CD4-positive, alpha-beta T cell treated with Interleukin-4 for 4 hours (primary cell): ENCODE measurements at places on chromosomes 7 and 10.
A peak's percentile ranks its signal among the peaks of the same experiment; 100 is the strongest.

DNA sequence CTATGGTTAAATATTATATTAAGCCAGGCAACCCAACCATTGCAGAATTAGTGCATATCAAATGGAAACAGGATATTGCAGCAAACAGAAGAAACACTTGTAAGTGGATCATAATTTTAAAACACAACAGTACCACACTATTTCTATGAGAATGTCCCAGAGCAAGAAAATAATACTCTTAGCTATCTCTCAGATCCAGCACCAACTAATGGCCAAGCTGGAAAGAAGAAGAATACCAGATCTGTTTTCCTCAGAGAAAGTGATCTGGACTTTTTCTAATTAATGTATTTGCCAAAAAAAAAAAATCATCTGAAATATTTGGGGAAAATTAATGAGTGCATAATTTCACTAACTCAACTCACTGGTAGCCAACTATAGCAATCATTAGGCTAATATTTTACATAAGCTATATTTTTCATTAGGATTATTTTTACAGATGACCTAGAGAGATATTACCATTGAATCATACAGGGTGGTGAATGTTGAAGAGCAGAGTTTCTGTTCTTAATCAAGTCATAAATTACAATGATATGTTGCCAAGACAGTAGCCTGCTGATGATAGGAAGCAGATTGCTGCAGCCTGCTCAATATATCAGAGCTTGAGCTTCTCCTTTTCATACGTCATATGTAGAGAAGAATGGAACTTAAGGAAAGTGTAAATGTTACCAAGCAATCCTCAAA is 995.4 kb upstream of the LRRN3 start:
- DNase-seq: no peak

DNA sequence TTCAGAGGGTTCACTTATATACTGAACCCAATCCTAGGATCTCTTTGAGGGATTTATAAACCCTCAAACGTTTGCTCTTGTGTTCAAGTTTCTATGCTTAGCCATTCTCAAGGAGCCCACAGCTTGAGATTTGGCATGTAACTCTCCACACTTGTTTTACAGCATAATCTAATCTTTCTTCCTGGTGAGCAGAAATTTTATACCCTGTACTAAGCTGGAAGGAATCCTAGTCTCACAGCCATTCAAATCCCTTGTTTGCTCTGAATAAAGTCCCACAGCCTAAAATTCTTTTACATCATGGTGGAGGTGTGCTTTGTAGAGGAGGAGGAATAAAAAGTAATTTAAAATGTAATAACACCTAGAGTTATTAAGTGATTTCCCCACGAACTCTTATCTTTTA is 5.3 kb upstream of the AGR2 start:
- no peak for DNase-seq

- DNase-seq: no peak
Measured at GRCh38 chr7:10075866-10076265, 897.8 kb upstream of the PHF14 start.

DNA sequence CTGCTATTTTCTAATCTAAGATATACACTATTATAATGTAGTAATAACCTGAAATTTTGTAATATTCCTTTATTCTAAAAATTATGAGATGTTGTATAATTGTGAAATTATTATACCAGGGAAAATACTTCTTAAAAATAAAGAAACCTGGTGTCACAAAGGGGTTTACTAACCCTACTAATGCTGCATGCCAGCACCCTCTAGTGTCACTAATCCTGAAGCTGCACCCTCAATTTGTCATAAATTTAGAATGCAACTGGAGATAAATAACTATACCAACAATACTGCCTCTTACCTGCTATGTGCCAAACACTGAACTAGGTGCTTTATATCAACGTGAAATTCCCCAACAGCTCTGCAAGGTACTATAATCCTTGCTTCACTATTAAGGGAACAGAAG is 30.8 kb downstream of the TM9SF3 start:
- DNase-seq: peak; percentile 8

- DNase-seq: no peak
Measured at GRCh38 chr7:158239290-158239981, 348.2 kb downstream of the PTPRN2 start.

DNA sequence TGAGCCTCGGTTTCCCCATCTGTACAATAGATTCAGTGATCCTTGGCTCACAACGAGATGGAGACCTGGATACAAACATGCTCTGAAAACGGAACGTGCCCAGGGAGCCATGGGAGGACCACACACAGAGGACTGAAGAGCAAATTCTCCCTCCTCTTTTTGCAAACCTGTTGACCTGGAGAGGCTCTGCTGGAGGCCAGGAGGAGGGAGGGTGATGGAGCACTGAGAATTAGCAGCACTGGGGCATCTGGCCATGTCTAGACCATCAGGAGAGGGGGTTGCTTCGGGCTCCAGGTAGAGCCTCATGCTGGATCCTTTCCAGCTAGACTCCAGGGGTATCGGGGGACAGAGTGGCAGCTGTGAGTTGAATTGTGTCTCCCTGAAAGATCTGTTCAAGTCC is 97.4 kb upstream of the GPR26 start:
- no peak for DNase-seq

- no peak for DNase-seq
Measured at GRCh38 chr7:7251742-7252141, 69.4 kb downstream of the C1GALT1 start.

DNA sequence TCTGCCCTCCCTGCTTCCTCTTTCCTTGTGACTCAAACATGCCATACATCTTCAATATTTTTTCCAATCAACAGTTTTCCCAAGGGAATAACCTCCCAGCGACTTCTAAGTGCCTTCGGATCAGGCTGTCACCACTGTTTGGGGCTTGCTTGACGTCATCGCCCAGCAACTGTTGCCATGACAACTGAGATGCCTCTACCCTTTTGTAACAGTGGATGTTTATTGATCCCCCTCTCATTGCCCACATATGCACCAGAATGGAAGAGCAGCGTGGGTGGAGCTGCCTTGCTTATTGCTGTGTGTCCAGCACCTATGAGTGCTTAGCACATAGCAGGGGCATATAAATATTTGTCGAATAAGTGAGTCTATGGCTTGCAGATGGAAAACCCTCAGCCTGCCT is 14.4 kb downstream of the FFAR4 start:
- no peak for DNase-seq

DNA sequence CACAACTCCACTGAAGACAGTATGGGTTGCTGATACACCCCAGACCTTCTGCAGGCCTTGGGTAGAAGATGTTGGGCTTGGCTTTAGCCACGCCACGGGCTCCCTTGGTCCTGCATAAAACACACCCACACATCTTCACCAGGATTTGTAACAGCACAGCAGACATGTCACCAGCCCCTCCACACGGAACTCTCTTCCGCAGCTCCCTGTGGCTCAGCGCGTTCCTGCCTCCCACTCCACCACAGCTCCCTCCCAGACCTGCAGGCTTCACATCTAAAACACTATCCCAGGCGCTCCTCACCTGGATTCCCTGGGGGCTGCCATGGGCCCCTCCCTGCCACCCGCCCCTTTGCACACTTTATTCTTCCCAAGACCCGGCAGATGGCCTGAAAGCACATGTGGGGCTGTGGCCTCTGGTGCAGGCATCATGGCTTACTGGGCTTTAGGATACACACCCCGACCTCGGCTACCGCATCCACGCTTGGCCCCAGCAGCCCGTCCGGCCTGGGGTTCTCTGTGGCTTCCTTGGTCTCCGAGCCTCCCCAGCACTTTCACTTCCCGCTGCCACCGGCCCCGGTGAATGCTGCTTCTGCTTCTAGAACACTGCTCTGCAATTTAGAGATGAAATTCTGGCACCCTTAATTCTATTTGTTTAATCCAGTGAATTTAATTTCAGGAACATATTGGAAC is 432.9 kb downstream of the DNAJB6 start:
- no peak for DNase-seq

DNA sequence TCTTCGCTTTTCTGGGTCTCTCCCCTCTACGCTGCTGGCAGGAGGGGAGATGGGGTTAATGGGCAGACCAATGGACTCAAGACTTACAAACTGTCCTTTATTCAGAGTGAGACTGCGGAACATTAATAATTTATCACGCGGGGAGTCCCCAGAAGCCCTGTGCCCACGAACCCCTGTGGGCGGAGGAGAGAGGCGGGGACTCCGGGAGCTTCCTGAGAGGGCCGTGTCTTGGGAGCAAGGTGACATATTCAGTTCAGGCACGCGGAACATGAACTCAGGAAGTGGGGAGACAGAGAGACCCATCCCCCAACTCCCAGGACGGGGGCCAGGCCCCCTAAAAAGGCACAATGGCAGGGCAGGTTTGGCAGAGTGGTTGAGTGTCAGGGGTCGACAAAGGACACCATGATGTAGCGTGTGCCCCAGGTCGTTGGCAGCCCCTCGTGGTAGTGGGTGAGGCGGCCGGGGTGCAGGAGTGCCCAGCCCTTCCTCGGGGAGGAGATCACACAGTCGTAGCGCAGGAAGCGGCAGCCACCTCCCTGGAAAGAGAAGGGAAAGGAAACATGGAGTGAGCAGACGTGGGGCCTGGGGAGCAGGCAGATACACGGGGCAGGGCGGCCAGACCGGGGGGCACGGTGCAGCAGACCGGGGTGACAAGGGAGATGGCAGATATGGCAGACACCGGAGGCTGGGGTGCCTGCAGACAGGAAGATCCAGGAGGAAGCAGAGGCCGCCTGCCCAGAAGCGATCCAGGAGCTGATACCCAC is 5.2 kb upstream of the MOGAT3 start:
- no peak for DNase-seq

GRCh38 chr7:4319280-4319679 is 362.8 kb upstream of the FOXK1 start:
- no peak for DNase-seq

- DNase-seq: no peak
Measured at GRCh38 chr7:47570649-47571050, 11.3 kb downstream of the TNS3 start.

- no peak for DNase-seq
Measured at GRCh38 chr10:89269433-89270152, 18.0 kb upstream of the LIPA start.

- DNase-seq: no peak
Measured at GRCh38 chr7:38682606-38683005, 51.4 kb upstream of the AMPH start.

DNA sequence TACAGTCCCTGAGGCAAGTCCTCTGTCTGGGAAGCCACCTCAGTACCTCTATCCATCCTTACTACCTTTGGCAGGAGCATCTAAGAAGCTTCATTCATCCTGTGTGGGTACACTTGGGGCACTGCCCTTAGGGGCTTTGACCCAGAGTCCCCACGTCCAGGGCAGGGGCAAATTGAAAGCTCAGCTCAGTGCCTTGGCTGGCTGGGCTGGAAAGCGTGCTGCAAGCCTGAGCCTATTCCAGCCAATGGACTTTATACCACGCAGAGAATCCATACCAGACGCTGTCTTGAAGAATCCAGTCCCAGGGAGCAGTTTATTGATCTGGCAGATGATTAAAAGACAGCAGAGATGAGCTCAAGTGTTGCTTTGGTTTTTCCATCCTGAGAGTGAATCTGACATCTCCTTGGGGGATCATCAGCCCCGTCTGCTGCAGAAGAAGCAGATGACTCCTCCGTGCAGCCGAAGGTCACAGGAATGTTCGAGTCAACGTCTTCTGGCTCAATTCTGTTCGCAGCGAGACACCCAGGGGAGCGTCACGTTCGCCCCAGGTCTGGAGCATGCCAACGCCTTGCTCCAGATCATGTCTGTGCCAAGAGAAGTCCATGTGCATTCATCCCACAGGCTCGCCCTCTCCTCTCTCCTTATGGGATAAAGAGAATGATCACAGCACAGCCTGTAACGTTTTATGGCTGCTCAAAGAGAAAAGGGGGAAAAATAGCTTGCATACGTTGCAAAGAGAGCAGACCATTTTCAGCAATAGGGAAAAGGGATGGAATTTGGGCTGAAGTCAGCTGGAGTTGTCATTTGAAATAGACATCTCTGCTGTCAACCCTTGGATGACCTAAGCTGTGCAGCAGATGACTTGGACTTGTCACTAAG is 35.8 kb upstream of the LYZL1 start:
- DNase-seq: no peak

DNA sequence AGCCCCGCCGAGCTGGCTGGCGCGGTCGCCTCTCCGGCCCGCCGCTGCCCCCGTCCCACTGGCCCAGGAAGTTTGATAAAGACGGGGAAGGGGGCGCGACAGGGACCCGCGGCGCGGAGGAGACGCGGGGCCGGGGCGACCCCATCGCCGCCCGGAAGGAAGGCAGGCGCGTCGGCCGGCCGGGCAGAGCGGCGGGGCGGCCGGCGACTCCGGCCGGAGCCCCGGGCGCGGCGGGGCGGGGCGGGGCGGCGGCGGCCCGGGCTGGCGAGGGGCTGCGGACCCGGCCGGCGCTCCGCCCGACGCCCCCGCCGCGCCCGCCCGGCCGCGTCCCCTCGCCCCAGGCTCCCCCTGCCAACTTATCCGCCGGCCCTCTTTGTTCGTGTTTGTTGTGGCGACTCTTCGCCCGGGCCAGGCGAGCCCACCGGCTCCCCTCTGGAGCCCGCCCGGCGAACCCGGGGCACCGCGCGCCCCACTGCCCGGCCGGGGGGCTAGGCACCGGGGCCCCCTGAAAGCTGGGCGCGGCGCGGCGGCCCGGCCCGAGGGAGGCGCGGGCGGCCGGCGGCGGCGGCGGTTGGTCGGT is 571 bp downstream of the KDM7A start:
- DNase-seq: no peak

GRCh38 chr10:52335665-52336064 is 21.6 kb downstream of the DKK1 start:
- DNase-seq: no peak

GRCh38 chr10:132866601-132867381 is 75.6 kb downstream of the CFAP46 start:
- no peak for DNase-seq

DNA sequence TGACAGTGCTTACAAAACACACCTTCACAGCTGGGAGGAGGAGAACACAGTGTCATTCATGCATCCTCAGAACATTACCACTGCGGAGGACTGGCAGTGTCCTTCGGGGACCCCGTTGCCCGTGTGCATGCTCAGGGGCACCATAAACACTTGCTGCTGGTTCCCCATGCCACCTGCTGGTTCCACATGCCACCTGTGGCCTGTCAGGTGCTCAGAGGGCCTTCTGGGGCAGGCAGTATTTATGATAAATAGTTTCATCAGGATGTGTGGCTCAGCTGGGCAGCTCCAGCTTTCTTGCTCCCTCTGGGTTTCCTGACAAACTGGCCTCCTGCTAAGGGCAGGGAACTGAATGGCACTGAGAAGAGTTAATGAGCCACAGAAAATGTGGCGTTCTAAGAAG is 32.1 kb downstream of the CELF2 start:
- DNase-seq: no peak

DNA sequence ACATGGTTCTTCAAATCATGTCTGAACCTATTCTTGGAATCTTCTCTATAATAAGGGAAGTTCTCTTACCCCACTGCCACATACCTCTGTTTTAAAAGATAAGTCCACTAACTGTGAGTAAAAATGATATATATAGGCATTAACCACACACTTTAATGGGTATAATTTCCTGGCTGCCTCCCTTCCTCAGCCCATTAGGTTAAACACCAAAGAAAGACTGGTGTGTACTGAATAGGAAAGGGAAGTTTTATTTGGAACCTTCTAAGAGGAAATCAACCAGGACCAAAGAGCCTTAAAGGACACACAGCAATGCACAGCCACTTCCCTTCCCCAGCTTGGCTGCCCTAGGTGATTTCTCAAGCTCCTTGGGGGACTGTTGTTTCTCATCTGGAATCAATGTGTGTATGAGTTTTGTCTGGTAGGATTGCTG is 5.0 kb upstream of the WBP1L start:
- DNase-seq: no peak

GRCh38 chr10:88115407-88115806 is 252.0 kb downstream of the PTEN start:
- DNase-seq: no peak
